ENCODE measurements at places on chromosomes 16 and 17. TPM values are rescaled to one million over a fixed set of nuclear protein-coding genes. Genes with fewer than 3 reads are reported as not detected.

DNA sequence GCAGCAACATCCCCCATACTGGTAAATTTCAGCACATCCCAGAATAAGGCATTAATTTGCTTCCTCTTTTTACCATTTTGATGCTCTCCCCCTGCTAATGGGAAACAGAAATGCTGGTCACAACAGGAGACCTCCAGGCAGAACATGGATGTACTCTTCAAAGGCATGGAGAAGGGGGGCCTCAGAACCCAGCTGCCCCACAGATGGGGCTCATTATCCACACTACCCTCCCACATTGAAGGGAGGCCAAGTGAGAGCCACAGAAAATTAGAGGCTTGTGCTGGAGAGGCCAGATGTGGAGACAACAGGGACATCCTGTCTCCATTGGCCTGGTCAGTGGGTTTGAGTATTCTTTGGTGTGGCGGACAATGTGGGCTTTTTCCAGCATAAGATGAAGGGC is 150.1 kb upstream of the CDH11 start:
- DNase-seq: no peak

Gene TP53TG3F
- total RNA-seq: not detected

DNA sequence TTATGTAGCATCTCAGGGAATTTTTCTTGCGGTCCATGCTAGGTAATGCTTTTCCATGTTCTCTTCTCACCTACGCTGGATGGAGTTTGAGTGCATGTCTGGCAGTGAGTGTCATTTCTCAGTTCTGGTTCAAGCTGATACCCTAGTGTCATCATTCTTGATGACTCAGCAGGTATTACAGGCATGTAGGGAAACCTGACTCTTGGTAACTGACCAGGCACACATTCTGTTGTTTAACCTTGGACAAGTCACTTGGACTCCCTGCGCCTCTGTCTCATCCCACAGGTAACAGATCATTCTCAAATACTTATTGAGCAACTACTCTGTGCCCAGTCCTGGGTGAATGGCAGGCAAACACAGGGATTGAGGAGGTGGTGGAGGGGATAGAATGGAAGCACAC is 6.8 kb upstream of the RBFOX1 start:
- no peak for DNase-seq

- DNase-seq: no peak
Measured at GRCh38 chr16:73560497-73560896, 512.6 kb upstream of the ZFHX3 start.

- no peak for DNase-seq
Measured at GRCh38 chr16:23908790-23909189, 73.0 kb downstream of the PRKCB start.

DNA sequence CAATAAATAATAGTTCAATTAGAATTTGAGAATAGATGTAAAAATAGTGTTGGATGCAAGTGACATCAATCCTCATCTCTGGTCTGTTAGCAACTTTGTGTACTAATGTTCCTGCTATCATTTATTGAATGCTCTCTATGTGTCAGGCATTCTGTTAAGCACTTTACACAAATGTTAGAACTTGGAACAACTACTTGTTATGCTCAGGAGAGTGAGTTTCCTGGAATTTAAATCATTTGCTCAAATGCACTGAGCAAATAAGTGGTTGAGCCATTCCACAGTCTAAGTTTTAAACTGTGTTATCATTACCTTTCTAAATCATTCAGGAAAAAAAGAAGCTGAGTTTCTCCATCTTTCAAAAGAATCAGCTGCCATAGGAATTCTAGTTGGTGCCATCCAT is 1327.3 kb upstream of the GOT2 start:
- DNase-seq: no peak

Gene TSNAXIP1
- total RNA-seq: 2.8 TPM

Gene TP53TG3B
- not detected for total RNA-seq

- DNase-seq: no peak
Measured at GRCh38 chr17:29158096-29158487, 22.1 kb downstream of the MYO18A start.

Gene C1QL1
- total RNA-seq: 1.4 TPM

DNA sequence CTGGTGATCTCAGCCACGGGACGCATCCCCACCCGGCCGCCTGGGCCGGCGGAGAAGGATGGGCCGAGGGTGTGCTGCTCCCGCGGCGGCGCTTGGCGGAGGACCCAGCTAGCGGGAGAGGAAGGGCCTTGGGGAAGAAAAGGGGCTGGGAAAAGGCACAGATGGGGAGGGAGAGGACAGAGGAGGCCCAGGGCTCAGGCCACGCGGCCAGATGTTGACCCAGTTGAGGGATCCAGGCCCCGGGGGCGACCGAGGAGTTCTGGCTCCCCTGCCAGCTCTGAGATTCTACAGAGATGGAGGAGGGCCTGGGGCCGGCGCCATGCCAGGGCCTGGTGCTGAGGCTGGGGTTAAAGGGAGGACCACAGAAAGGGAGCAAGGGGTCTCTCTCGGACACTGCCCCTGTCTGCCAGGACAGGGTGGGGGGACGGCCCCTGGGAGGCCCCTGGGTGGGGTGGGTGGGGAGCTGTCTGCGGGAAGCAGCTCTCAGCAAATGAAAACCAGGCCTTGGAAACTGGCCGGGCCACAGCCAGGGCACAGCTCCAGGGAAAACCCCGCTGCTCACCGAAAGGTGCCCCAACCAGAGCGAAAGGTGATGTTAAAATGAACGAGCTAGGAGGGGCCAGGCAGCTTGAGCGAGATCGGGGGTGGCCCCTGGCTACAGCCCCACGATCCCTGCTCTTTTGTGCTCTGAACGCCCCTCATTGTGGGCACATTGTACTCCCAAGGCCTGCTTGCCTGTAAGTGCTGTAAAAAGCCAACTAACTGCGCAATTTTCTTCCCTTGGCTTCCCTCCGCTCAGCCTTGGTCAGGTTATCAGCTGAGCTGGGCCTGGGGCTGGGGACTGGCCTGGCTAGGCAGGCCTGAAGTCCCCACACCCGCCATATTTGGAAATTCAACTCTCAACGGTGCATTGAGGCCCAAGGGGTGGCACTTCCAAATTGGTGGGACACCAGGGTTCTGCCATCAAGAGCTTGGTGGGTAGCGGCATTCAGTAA is 191.4 kb downstream of the ZNF423 start:
- DNase-seq: no peak

GRCh38 chr17:38742411-38743308 is 5.5 kb downstream of the PCGF2 start:
- no peak for DNase-seq

Gene PDE6G
- 6.1 TPM for total RNA-seq

DNA sequence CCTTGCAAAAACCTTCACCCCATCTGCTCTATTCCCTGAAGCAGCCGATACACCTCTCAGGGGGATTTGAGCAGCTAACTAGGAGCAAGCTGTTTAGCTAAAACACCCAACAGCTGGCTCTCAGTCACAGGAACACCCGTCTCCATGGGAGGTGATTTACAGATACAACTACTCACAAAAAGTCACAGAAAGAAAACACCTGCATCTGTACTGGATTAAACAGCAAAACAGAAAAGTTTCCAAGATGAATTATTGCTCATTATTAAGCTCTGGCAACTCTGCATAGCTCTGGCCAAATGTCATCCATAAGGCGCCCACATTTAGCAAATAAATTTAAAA is 22.3 kb downstream of the GJC1 start:
- no peak for DNase-seq

GRCh38 chr17:78974635-78975591 is 4.8 kb downstream of the LGALS3BP start:
- peak; percentile 89 for DNase-seq

- no peak for DNase-seq
Measured at GRCh38 chr16:57825298-57826044, 23.2 kb upstream of the KIFC3 start.

- no peak for DNase-seq
Measured at GRCh38 chr16:84505249-84506187, 1.1 kb upstream of the MEAK7 start.

- DNase-seq: no peak
Measured at GRCh38 chr16:62597875-62598274, 561.6 kb upstream of the CDH8 start.

GRCh38 chr17:17836818-17837379 is at the start of gene SREBF1:
SREBF1 (minus strand) TSS chr17:17836986; CDS start chr17:17836817, 169 bp downstream.
- peak; percentile 90 for DNase-seq

DNA sequence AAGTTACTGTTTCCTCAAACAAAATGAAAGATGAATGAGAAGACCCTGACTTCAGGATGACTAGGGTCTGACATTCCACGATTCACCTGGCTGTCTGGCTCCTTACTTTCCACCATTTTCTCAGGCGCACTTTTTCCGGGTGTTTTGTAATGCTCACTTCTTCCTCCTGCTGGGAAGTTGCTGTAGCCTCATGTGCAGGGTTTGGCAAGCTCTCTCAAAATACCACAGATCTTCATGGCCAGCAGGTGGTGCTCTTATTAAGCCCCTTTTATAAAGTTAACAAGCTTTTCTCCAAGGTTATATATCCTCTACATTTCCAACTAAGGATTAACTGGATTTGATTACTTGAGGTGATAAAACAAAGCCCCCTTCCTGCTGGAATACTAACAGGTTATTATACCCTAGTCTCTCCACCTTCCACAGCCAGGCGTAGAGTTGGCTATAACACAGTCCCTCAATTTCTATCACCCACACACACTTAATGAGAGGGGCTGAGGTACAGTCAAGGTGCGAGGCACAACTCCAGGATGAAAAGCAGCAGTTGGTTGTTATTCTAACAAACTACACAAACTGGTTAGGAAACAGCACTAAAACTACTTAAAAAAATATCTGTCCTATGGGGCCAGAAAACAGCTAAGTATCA is 45.4 kb downstream of the STH start:
- DNase-seq: peak; percentile 92

GRCh38 chr16:8682551-8683259 is 8.3 kb downstream of the ABAT start:
- DNase-seq: no peak

DNA sequence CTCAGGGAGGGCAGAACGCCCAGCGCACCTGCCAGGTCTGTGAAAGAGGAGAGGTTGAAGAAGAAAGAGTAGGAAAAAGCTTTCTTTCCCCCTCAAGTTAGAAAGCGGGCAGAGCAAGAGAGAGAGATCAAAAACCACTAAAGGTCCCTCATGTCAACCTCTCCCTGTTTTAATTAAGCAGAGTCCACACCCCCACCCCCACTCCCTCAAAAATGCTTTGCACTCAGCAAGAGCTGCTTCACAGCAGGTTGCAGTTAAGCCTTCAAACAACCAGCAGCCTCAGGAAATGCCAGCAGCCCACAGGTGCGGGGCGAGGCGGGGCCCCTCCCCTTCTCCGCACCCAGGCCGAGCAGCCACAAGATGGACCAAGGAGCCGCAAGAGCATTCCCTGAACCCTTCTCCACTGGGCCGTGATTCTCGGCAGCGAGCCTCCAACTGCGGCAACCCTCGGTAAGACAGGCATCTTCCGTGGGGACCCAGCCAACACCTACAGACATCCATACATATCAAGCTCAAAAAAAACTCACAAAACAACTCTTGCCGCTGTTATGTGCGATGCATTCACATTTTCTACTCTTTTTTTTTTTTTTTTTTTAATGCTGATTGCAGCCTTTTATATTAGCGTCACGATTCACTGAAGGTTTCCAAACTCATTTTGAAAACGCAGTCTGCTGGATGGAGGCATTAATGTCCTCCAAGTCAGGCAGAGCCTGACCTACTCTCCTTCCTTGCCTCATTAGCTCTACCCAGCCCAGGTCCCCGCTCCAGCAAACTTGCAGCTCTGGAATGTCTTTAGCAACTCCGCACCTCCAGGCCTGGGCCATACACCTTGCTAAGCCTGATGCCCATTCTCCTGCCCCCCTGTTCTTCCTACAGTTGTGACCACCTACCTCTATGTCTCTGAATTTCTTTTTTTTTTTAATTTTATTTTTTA is 66.1 kb downstream of the AXIN2 start:
- peak; percentile 97 for DNase-seq

- DNase-seq: peak; percentile 6
Measured at GRCh38 chr17:2502871-2503580, 8.7 kb downstream of the METTL16 start.

- DNase-seq: no peak
Measured at GRCh38 chr16:78929841-78930240, 670.7 kb downstream of the MAF start.

- DNase-seq: peak; percentile 77
Measured at GRCh38 chr17:82696916-82697807, 1.3 kb downstream of the RAB40B start.

- no peak for DNase-seq
Measured at GRCh38 chr17:59372138-59372751, 40.8 kb downstream of the YPEL2 start.

DNA sequence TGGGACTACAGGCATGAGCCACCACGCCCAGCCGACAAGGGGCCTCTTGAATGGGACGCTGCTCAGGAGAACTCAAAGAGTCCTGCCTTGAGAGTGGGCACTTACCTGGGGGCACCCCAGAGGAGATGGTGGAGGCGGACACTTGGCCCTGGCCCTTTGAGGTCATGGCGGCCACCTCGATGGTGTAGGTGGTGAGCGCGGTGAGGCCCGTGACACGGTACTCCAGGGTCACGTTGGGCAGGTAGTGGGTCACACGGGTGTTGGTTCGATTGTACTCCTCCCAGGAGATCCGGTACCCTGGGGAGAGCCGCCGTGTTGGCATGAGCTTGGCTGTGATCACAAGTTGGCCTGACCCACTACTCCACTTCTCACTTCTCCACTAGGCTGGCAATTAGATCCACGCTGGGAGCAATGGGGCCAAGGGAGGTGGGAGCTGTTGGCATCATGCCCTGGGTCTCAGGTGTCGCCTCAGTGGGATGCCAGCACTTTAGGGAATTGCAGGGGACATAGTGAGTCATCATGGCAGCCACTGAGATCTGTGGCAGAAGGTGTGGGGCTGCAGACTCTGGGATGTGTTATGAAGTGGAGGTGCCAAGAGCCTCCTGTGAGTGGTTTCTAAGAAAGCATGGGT is 89.2 kb upstream of the CDC42EP4 start:
- no peak for DNase-seq

GRCh38 chr17:41681776-41682175 is 6.9 kb upstream of the EIF1 start:
- DNase-seq: peak; percentile 39

DNA sequence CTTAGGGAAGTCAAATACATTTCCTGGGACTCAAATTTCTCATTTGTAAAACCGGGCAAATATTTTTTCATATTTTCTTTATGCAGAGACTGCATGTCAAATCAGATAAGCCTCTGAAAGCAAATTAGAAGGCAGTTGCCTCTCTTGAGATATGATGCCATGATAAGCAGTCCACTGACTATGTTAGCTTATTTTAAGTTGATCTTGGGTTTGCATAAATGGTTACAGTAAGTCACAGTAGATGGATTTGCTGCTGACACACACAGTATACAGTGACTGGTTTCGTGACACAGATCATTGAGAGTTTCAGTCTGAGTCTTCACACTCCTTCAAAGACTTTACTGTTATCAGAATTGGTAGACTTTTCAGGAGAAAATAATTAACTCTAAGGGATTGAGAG is 927.6 kb upstream of the CDH8 start:
- DNase-seq: no peak
